ENCODE measurements at places on chromosomes 3 and 15.

- no peak for DNase-seq
Measured at GRCh38 chr3:13728487-13728886, 151.4 kb downstream of the WNT7A start.

DNA sequence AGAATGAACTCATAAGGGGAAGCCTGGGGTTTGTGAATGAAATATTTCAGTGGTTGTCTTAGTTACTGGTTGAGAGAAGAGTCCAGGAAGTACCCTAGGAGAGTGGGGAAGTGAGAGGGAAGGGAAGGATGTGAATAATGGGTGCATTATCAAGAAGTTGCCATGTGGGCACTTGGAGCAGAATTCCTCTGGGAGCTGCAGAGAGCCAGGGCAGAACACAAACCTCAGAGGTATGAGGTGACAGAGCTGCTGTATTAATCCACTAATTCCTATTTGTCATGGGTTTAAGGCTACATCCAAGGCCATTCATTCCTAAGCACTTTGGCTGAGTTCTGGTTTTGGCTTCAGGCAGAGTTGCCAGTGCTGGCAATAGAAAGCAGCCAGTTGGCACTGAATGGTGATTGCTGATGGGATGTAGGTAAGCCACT, 29.0 kb downstream of the NDUFB4 start:
- no peak for DNase-seq

GRCh38 chr15:50134524-50135024, 15.5 kb upstream of the ATP8B4 start:
- no peak for DNase-seq

- no peak for DNase-seq
Measured at GRCh38 chr15:58078591-58078990, 13.1 kb upstream of the ALDH1A2 start.

- no peak for DNase-seq
Measured at GRCh38 chr3:121659586-121659985, 1.1 kb downstream of the HCLS1 start.

DNA sequence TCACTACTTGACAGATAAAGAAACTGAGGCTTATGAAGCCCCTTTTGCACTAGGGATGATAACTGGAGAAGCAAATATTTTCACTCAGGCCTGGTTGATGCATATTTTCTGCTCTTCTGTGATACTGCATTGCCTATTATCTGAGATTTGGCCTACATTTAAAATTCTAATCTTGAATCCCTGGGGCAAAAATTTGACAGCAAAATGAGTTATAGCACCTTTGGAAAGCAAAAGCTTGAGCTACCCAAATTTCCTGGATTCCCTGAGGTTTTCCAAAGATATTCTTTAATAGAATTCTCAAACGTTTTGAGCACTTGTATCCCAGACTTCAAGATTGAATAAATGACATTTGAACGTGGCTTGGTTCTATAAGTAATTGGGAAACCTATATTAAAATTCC, 86.1 kb downstream of the NAALADL2 start:
- no peak for DNase-seq

DNA sequence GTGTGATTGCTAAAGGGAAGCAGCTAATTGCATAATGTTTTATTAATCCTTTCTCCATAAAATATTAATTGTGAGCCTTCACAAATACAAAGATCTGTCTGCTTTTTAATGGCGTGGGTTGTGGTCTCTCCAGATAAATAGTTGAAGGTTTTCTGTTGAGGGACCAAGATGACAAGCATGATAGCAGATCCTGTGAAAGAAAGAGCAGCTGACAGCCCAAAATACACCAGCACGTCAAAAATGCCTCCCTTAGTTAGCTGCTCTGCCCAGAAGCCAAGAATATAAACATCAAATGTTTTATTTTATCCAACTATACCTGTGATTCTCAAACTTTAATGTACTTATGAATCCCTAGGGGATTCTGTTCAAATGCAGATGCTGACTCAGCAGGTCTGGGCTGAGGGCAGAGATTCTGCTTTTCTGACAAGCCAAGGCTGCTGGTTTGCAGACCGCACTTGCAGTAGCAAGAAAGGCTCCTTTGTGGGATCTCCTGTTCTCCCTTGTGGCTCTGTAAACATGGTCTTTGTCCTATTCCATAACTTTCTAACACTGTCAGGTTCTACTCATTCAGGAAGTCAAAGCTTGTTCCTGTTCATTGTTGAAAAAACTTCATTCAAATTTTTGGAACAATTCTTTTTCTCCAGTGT, 119.1 kb upstream of the SLC25A36 start:
- DNase-seq: no peak

GRCh38 chr15:25664761-25665160, 198.4 kb downstream of the ATP10A start:
- no peak for DNase-seq

- DNase-seq: no peak
Measured at GRCh38 chr3:136042608-136043221, 77.2 kb downstream of the PPP2R3A start.

- no peak for DNase-seq
Measured at GRCh38 chr3:25448750-25449692, 21.0 kb downstream of the RARB start.

DNA sequence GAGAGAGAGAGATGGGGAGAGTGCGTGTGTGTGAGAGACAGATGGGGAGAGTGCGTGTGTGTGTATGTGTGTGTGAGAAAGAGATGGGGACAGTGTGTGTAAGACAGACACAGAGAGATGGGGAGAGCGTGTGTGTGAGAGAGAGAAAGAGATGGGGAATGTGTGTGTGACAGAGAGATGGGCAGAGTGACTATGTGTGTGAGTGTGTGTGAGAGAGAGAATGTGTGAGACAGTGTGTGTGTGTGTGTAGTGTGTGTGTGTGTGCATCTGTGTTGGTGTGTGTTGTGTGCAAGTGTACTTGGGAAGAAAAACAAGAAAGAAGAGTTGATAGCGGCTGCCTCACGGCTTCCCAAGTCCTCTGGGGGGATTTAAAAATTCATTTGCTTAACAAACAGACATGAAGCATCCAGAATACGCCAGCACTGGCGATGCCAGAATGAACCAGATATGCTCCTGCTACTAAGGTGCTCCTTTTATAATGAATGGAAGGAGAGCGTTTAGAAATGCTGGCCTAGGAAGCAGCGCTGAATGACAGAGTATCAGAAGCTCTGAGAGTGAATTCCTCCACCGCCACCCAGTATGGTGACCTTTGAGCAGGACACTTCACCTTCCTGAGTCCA, 186.1 kb upstream of the TSC22D2 start:
- DNase-seq: no peak

- no peak for DNase-seq
Measured at GRCh38 chr3:140842984-140843649, 98.5 kb upstream of the SLC25A36 start.

Measured in cerebellar nuclear complex (tissue), 1 donor.